ENCODE measurements at places on chromosomes 5 and 9.

DNA sequence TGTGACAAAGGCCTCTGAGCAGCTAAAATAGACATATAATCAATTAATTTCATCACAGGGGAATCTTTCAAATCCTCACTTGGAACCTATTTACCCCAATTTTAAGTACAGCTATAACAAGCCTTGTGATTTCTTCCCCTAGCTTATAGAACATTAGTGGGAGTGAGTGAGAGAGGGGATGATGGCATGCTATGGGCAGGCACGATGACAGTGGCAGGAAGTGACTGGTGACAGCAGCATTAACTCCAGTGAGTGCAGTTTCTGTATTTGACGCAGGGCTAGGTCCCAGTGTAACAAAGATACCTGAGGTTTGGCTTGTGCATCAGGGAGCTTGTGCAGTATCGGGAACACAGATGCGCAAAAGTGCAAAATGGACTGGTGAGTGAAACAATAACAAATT lies 54.1 kb downstream of the NPR3 start:
- no peak for DNase-seq

DNA sequence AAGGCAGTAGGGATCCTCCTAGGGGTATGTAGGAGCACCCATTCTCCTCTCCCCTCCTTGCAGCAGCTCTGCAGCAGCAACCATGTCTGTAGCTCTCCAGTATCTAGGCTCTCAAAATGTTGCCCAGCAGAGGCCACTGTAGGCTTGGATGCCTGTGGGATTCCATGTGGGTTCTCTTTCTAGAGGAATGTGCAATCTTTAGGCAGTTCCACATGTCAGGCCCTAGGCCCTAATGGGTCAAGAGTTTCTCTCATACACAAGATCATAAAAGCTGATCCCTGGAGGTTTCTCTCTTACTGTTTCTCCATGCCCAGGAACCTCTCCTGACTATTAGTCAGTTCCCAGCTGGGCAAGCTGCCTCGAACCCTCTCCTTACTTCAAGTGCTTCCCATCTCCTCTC lies 215.8 kb downstream of the FRMD3 start:
- DNase-seq: no peak

DNA sequence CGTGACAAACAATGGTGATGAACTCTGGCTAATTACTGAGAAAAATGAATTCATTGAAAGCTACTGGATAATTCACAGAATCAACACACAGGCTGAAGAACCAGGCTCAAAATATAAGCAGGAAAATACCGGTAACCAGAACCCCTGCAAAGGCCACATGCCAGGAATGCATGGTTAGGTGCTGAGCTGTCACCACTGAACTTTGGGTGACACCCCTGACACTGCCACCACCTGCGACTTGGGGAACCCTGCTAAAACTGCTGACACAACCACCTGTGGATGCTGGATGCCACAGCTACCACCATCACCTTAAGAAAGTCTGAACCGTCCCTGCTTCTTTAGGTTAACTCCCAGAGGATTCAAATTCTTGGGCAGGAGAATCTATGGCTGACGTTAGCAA lies 72.0 kb upstream of the NR4A3 start:
- peak; percentile 24 for DNase-seq

GRCh38 chr5:157196045-157196444 lies 15.4 kb downstream of the ITK start:
- no peak for DNase-seq

DNA sequence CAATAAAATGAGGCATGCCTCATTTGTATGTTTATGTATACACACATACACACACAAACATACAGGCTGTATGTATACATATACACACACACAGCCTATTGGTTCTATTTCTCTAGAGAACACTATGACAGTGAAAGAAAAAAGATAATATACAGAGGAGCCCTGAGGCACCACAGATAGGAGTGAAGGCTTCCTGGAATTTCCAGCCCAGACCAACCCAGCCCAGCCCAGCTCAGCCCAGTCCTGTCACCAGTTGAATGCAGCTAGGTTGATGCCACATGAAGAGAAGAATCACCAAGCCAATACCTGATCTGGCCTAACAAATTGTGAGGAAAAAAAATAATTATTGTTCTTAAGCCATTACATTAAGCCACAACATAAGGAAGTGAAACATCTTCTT lies 126.9 kb upstream of the PDE4D start:
- no peak for DNase-seq

GRCh38 chr9:126002476-126003350 lies 255.5 kb downstream of the PBX3 start:
- DNase-seq: no peak

DNA sequence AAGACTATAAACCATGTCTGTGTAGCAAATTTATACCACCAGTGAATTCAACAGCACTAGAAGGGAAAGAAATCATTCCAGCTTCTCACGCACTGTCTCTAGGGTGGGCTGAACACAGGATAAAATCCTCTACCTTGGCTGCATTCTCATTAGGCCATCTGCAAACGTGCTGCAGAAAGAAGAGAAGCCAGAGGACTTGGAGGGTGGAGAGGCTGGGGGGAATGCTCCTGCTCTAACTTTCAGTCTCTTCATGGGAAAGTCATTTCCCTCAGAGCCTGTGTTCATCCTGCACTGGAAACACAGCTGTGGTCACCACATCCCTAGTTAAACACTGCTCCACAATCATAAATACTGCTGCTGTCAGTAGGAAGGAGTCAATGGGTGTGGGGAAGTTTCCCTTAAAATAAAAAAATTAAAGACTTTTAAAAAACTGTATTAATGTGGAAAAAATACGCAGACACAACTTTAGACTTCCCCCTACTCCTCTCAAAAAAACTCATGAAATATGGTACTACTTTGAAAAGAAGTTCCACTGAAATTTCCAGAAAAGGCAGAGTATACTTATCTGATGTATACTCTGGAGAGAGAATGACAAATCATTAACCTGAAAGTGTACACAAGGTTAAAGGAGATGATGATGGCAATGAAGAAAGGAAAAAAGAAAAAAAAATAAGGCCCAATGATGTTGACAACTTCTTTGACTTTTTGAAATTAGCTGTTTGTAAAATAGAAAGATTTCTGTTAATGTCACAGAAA lies 46.8 kb downstream of the LHFPL2 start:
- DNase-seq: peak; percentile 60

DNA sequence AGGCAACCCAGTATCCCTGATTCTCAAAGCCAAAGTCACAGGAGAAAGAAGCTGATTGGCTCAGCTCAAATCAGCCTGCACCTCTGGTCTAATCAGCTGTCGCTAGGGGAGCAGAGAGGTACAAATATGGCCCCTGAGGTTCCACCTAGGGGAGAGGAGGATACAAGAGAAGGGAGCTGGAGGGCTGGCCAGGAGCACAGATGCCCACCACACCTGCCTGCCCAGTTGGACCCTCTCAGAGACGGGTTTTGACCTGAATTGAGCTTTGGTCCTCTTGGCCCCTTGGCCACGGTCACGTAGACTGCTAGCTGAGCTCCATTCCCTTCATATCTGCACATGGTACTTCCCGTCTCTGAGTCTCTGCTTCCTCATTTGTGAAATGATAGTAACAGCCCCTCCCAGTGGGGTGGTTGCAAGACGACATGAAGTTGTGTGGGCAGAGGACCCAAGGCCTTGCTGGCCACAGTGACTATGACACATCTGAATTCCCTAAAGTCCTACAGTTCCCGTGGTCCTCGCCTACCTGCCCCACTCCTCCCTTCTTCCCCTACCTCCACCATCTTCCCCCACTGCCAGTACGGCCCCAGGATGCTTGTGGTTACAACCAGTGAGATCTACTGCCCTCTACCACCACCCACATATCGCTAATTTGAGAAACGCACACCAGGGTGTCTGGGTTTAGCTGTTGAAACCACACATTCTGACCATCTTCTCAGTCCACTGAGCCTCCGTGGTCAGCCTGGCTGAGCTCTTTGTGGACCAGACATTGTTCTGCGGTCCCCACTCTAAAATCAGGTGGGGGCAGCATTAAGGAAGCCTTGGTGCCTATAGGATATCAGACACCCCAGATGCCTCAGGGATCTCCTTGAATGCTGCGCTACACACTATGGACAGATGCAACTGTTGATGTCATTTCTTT lies 60.3 kb upstream of the NEK6 start:
- peak; percentile 60 for DNase-seq

DNA sequence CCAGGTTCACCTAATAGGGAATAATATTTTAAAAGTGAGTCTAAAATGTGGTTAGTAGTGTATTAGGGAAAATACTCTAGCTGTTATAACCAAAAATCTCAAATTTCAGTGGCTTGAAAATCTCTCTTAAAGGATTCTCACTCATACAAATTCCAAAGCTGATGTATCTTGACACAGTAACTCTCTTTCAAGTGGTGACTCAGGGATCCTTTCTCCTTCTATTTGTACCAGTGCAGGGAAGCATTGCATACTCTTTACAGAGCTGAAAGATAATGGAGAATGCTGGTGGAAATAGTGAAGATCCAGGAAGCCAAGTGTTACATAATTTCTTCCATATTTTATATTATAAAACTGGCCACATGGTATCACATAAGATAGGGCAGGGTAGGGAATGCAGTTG lies 560.2 kb upstream of the CDH9 start:
- DNase-seq: peak; percentile 54

- DNase-seq: peak; percentile 18
Measured at GRCh38 chr9:120742951-120743416, 28.7 kb upstream of the MEGF9 start.

GRCh38 chr9:110785166-110785565 lies 116.6 kb downstream of the MUSK start:
- no peak for DNase-seq

DNA sequence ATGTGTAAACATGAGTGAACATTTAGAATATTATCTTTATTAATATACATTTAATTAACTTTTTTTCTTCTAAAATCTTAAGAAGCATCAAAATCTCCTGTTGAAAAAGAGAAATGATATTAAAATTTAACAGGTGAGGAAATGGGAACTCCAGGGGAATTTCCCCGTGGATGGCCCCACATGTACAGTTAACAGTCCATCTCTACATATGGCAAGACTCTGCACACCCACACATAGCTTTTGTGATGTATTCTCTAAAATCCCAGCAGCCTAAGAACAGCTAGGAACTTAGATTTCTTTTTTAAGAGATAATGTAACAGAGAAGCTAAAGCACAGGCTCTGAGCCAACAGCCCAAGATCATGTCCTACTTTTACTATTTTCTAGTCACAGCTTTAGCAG lies 556.3 kb upstream of the RGMB start:
- no peak for DNase-seq

GRCh38 chr9:80177949-80178480 lies 606.2 kb downstream of the TLE4 start:
- DNase-seq: peak; percentile 82

DNA sequence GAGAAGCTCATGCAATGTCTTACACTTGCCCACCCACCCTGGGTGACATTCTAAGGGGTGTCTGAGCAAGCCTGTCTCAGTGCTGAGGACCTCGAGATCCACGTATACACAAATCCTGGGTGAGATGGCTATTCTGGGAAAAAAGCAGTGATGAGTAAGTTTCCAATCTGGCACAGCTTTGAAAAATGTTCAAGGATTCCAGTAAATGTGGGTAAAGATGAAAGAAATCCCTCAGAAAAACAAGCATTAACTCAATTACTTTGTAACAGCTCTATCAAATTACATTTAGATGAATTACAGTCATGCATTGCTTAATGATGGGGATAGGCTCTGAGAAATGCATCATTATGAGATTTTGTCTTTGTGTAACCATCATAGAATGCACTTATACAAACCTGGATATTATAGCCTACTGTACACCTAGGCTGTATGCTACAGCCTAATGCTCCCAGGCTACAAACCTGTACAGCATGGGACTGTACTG lies 26.9 kb downstream of the GOLM1 start:
- peak; percentile 22 for DNase-seq

Measured in myocyte (in vitro differentiated cells).